Vagina (tissue), 2 donors: ENCODE measurements at places on chromosomes 2 and 18.

DNA sequence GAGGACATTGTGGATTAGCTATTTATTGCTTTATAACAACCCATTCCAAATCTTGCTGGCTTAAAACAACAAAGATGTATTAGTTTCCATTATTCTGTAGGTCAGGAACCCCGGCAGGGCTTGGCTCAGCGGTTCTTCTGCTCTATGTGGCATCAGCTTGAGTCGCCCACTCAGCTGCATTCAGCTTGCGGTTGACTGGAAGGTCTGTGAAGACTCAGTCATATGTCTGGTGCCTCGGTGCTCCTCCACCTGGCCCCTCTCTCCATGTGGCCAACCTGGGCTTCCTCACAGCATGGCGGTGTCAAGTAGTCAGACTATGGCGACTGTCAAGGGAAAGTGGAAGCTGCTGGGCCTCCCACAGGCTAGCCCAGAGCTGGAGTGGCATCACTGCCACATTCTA, 48.6 kb downstream of the EMILIN2 start:
- DNase-seq = no peak

DNA sequence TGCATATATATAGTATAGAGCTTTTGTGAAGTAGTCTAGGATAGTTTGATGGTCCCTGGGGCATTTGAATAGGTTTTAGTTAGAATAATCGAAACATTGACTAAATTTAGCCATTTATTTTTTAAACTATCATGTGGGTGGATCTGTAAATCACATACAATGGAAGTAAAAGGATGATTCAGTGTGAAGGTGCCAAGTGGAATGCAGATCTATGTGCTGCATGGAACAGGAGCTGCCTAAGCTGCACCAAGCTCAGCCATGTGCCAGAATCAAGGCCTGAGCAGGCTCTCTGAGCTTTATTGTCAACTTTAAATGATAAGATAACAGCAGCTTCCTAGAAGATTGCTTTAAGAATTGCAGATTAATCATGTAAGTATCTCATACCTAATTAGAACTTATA, 1996.2 kb upstream of the PIK3C3 start:
- no peak for DNase-seq

- DNase-seq = no peak
Observed at GRCh38 chr2:55775828-55776227, 82.2 kb upstream of the PNPT1 start.

- DNase-seq = no peak
Observed at GRCh38 chr2:155145758-155146229, 447.3 kb downstream of the KCNJ3 start.

DNA sequence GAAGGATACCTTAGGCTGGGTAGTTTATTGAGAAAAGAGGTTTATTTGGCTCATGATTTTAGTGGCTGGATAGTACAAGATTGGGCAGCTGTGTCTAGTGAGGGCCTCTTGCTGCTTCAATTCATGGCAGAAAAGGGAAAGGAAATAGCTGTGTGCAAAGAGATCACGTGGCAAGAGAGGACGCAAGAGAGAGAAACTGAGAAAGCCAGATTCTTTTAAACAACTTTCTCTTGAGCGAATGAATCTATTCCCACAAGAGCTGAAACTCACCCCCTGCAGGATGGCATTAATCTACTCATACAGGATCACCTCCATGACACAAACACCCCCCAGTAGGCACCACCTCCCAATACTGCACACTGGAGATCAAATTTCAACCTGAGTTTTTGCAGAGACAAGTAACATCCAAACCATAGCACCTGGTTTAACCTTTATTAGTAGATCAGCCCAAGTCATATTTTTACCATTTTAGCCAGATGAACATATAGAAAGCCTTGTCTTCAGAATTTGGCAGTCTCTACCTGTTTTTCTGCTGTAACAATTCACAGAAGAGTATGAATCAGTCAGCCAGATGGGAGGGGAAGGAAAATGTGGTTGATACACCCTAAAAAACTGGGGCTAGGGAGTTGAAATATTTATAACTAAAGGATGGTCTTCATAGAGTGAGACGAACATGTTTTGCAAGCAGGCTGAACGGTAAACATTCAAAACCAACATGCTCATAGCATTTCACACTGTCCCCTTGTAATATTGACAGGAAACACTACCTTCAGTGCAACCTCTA, 73.9 kb upstream of the NCKAP5 start:
- no peak for DNase-seq

DNA sequence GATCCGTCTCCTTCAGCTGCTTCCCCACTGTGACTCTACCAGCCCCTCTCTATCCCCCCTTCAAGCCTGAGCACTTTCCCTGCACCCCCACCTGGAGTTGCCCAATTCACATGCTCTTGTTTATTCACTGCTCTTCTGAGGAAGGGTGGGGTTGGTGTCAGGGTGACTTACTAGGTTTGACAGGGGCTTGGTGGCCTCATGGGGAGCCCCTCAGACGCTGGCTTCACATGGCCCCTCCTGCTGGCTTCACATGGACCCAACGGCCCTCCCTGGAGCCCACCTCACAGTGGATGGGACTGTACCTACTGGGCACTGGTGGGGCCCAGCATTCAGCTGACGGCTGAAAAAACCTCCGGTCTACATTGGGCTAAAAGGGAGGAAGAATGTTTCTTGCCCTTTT, 16.7 kb upstream of the MRPL33 start:
- DNase-seq = no peak

DNA sequence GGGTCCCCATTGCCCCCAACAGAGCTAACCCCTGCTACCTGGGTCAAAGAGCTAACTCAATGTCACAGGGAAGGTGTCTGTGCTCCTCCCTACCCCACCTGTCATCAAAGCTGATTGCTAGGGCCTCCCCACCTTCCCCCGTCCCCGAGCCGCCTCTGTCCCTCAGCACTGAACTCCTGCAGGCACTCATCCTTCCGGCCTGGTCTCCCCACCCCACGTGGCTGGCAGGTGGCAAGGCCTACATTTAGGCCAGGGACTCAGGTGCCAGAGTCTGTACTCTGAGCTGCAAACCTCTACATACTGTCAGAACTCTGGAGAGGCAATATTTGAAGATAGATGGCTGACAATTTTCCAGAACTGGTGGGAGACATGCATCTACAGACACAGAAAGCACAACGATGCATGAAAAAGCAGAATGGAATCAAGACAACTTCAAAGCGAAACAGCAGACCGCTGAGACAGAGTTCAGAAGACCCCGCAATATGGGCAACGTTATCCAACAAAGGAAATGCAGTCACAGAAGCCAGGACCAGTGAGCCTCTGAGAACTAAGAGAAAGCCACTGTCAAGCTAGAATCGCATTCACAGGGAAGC, 195.8 kb downstream of the HDAC4 start:
- DNase-seq = no peak

- DNase-seq = no peak
Observed at GRCh38 chr2:1800716-1801388, 56.5 kb upstream of the PXDN start.

DNA sequence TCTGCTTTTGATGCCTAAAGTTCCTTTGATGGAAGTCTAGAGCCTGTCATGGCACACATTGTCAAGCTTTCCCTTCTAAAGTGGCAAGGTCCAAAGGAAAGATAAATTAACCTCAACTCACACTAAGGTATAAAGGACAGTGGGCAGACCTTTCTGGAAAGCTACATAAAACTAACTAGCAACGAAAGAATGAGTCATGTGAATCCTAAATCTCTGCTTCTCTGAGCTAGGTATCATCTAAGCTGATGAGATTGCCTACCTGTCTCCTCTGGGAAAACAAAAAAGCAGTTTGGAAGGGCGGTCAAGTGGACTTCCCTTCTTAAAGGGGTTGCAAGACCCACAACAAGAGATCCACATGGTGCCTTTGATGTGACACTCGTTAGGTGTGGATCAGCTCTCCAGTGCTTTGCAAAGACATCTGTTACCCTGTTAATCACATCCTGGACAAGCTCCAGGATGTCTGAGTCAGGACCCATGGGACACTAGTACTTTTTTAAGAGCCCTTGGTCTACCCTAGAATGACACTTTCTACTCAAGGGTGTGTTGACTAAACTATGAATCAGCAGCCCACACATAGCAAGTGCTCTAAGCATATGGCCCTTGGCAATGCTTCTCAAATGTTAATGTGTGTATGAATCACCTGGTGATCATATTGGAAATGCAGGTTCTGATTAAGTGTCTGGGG, 173.5 kb downstream of the ALK start:
- no peak for DNase-seq

DNA sequence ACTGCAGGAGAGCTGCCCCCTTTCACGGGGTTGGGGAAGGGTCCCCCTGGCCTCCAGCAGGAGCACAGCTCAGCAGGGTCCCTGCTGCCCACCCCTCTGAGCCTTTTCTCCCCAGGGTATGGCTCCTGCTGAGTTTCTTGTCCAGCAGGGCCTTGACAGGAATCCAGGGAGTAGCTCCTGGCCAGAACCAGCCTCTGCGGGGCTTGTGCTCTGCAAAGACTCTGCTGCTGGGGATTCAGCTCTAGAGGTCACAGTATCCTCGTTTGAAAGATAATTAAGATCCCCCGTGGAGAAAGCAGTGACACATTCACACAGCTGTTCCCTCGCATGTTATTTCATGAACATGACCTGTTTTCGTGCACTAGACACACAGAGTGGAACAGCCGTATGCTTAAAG, 21.2 kb downstream of the FOSL2 start:
- DNase-seq = no peak

GRCh38 chr18:3451989-3452749, 2.2 kb downstream of the TGIF1 start:
- DNase-seq = no peak

- DNase-seq = no peak
Observed at GRCh38 chr18:63606526-63606925, 19.4 kb downstream of the SERPINB13 start.

DNA sequence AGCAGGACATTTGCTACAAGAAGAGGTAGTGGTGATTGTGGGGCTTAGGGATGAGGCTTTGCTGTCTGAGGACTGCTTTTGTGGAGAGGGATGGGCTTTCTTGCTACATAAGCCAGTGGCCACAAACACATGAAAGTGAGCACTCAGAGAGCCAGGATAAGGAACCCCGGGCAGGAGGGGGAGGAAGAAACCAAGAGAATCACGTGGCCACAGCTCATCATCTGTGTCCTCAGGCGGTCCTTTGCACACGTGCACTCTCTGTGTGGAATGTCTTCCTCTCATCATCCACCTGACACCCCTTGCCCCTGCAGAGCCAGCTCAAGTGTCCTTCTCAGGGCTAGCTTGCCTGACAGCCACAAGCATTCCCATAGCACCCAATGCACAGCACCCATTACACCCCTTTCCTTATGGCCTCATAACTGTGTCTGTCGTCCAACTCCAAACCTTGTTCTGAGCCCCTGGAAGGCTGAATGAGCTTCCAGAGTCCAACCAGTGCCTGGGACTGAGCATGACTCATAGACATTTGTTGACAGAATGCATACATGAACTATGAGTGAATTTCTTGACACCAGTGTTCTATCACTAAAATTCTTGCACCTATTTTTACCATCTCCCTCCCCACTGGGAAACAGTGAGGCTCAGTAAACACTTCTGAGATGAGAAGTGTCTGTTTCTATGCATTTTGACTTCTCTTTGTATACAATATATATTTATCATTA, 398.3 kb downstream of the ALK start:
- DNase-seq = no peak

DNA sequence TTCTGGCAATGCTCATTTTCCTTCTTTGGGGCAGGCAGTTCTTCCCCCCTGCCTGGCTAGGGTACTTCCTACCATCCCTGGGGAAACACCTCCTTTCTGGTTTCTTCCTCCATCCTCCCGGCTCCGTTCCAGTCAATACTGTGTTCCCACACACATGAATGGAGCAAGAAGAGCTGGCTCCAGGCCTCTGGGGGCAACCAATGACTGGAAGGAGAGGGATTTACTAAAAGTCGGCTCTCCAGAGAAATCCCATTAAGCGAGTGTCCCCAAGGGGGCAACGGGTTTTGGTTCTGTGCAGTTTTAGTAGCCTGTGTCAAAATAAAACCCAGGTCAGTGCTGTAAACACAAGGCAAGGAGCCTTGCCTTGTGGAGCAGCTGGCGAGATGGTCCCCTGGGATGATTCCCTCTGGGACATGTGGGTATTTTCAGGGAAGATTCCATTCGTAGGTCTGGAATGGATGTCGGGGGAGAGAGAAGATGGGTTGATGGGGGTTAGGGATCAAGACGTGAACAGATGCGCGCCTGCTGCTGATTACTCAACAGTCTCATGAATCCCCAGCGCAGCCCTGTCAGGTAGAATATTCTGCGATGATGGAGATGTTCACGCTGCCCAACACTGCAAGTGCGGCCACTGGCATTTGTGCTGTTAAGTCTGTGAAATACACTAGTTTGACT, 32.0 kb downstream of the EMILIN2 start:
- DNase-seq = peak; percentile 65

- DNase-seq = no peak
Observed at GRCh38 chr2:73855526-73855925, 26.8 kb downstream of the STAMBP start.

DNA sequence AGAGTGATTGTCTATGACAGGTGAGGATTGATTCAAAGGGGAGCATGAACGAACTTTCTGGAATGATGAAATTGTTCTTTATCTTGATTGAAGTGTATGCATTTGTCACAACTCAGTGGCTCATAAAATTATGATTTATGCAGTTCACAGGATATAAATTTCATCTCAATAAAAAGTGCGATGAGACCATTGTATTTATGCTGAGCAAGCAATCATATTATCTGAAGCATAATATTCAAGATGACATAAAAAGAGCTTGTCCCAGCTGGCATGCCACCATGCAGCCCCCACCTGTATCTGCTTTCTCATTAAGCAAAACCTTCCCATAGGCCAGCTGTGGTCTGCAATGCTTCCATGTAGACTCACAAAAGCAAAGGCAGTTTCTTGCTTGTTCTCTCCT, 49.6 kb upstream of the TEX51 start:
- DNase-seq = peak; percentile 37

- no peak for DNase-seq
Observed at GRCh38 chr18:50080932-50081560, 113.9 kb downstream of the MYO5B start.

GRCh38 chr2:156883804-156884203, 373.7 kb upstream of the GALNT5 start:
- DNase-seq = no peak

GRCh38 chr18:37534627-37535026, 31.0 kb downstream of the CELF4 start:
- no peak for DNase-seq

GRCh38 chr2:31534636-31535035, 46.1 kb downstream of the SRD5A2 start:
- DNase-seq = no peak

DNA sequence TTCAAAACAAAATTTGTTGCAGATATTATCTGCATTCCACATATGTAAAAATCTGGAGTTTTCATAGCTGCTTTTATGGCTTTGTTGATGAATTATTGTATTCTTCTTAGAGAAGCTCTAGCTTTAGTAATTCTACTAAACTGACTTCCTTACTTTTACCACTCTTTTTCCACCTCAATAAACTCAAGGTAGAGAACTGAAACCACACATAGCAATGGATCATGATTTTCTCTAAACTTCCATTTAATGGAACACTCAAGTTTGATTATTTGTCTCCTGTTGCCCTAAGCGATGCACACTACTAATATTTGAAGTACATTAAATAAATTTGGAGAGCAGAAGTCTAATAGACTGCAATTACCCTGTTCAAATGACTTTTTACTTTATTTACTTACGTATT, 192.0 kb downstream of the NBAS start:
- no peak for DNase-seq

- DNase-seq = no peak
Observed at GRCh38 chr2:147325990-147326389, 518.8 kb upstream of the ACVR2A start.
